Inflammatory macrophage treated with lipopolysaccharide for 1 hour (primary cell): ENCODE measurements at places on chromosomes 1 and 21.

DNA sequence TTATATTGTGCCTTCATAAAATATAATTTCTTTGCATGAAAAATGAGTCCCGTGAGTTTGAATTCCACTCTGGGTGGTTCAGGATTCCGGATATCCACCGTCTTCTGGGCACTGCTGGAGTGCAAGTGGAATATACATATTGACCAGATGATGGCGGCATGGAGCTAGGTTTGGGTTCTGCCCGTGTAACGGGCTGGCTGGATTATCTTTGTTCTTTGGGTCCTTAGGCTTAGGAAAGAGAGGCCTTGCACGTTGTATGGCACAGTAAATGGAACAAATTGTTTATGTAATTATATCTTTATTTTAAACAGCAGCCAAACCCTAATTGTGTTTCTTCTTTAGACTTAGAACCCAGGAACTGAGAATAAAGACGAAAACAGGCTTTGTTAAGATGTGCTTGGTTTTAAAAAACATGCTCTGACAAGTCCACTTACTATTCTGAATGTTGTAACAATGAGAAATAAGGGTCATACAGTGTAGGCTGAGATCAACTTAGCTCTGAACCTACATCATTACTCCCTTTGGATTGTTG, 13.5 kb upstream of the ACBD6 start:
- peak; percentile 40 for DNase-seq

GRCh38 chr21:41466024-41466820, 40.2 kb downstream of the MX1 start:
- DNase-seq = no peak

DNA sequence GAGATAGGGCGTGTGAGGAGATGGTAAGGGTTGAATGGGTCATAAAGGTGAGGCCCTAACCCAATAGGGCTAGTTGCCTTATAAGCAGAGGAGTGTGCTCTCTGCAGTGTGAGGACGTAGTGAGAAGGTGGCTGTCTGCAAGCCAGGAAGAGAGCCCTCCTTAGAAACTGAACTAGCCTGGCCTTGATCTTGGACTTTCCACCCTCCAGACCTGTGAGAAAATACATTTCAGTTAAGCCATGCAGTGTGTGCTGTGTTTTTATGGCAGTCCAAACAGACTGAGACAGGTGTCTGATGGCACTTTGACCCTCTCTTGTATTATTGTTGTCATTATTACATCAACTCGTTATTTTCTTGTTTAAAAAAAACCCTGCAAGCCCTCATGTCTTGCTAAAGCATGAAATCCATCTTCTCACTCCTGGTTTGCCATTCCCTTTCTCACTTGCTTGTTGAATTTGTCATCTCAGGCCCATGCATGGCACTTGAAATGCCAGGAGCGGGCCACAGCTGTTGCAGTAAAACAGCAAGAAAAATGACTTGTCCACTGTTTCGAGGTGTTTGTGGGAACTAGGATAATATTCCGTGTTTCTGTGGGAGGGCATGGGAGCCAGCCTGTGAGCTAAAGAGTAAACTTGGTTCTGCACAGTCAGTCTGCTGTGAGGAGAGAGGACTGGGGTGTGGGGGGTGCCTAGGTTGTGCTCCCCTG, 78.6 kb downstream of the STUM start:
- DNase-seq = peak; percentile 35

DNA sequence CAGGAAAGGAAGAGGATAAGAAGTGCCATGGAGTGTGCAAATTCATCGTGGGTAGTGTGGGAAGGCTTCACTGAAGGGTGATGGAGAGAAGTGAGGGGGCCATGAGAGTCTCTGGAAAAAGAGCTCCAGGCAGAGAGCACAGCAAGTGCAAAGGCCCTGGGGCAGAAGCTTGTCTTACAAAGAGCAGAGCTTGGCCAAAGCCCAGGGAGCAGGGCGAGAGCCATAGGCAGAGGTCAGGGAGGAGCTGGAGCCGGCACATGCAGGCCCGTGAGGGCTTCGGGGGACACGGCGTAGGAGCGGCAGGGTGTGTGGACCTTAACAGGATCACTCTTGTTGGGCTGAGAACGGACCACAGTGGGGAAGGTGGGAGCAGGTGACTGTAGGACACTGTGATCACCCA, 83.7 kb upstream of the EDN2 start:
- DNase-seq = no peak

DNA sequence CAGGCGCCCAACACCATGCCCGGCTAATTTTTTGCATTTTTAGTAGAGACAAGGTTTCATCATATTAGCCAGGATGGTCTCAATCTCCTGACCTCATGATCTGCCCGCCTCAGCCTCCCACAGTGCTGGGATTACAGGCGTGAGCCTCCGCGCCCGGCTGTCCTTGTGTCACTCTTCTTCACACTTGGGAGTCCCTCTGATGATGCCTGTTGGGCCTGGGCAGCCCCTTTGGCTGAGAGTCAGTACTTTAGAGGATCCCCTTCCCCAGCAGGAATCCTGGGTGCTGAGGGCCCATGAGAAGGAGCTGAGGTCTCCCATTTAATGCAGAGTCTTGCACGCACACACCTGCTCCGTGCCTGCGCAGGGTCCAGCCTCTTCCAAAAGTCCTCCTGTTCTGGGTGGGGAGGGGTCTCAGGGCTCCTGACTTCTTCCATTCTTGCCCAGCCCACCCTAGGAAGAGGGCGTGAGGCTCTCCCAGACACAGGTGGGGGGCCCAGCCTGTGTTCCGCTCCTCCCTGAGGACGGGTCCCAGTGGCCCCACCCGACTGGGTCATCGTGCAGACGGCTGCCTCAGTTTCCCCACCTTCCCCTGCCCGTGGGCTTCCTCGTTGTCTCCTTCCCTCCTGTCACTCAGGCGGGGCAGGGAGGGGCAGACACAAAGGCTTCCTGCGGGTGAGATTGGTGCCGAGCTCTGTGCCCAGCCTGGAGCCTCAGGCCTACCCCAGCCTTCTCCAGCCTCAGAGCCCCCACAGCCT, 3.9 kb downstream of the TTLL10 start:
- no peak for DNase-seq

DNA sequence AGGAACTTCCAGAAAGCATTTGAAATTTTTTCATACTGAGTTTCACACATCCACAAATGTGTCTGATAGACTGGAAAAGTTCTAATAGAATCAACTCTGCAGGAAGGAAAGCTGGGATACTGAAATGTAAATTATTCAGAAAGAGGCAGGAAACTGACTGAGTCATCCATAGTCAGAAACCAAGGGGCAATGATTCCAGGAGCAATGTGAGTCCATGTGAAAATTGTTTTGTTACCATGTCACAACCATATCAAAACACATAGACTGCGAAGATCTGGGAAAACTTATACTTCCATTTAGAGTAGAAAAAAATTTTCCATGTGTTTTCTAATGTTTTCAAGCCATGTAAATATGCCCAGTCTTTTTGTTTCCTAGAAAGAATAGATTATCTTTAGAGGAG, 142.3 kb upstream of the TMPRSS15 start:
- no peak for DNase-seq

DNA sequence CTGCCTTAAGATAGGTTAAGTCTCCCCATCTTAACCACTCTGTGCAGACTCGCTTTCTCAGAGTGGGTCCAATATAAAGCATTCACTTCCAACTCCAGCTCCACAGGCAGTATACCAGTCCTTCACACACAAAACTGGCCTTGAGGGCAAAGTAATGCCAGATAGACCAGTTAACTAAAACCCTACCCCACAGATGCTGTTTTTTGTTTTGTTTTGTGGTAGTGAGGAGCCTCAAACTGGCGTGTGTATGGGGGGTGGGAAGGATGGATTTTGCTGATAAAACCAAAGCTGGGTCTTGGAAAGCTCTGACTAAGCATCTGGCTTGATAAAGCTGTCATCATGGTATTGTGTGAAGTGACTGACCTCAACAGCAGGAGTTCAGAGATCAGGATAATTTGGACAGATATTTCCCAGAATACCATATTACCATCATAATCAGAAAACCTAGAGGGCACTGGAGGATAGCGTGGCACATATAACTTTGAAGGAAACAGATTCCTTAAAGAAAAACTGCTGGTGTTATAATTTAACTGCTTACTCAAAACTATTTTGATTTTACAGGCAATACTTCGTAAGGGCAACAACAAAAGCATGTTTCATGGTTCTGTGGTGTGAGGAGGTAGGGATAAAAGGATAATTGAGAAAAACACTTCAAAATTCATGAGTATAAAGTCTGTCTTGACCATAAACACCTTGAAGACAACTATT, 29.6 kb upstream of the CPLANE2 start:
- no peak for DNase-seq

GRCh38 chr1:63794939-63795378, 21.1 kb downstream of the ROR1 start:
- DNase-seq = no peak

- no peak for DNase-seq
Observed at GRCh38 chr1:46532095-46532494, 19.4 kb downstream of the KNCN start.

DNA sequence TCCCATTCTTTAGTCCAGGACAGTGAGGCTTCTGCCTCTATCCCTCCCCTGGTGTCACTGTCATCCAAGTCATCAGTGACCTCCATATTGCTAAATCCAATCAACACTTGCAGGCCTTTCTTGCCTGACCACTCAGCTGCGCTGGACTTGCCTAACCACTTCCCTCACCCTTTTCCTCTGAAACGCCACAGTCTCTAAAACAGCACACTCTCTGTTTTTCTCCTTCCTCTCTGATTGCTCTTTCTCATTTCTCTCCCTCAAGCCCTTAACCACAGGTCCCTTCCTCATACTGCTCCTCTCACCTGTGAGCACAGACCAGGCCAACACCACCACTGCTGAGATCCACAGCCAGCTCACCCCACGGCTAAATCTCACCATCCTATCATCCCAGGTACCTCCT, 17.5 kb downstream of the TAL1 start:
- no peak for DNase-seq

DNA sequence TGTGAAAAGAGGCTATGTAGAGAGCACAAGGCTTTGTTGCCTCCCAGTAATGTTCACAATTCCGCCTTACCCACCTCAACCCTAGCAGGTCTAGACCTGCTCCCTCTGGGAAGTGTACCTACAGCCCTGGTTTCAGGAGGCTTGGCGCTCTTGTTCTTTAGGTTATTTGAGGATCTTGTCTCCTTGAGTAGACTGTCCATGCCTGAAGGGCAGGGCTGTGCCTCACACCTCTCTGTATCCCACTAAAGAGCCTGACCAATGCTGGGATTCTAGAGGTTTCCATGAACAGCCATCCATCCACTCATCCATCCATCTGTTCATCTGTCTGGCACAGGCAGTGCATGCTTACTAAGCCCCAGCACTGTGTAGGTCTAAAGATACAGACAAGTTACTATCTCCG, 1.0 kb downstream of the RAB7B start:
- no peak for DNase-seq

GRCh38 chr1:34984435-34984792, 733 bp downstream of the TMEM35B start:
- no peak for DNase-seq

DNA sequence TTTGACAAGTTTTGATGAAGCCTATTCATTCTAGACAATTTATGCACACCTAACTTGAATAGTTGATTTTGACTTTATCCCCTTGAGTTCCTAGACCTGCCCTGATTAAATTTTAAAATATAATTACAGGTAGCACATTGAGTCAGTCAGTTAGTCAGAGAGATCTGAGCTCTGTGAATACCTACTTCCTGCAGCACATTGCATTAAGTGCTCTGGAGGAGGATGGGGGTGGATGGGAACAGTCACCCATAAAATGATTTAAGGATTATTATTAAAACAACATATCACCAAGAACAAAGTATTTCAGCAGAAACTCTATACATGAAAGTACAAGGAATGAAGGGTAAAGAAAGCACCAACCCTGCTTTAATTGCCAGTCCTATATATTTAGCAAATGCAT, 11.8 kb upstream of the RPF1 start:
- DNase-seq = no peak

- peak; percentile 39 for DNase-seq
Observed at GRCh38 chr1:54125386-54126070, 27.3 kb downstream of the CDCP2 start.

DNA sequence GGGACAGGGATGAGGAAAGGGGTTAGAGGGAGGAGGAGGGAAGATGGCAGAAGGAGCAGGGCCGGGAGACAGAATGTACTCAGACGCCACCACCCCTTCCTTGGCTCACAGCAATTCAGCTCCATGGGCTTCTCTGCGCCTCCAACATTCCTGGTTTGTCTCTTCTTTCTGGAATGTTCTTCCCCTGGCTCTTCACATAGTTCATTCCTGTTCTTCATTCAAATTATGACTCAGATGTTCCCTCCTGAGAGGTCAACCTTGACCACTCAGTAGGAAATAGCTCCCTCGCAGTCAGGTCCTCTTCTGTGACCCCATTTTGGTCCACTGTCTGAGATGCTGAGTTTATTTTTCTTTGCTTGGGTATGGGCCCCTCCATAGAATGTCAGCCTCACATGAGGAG, 203.2 kb downstream of the C1orf94 start:
- DNase-seq = no peak

DNA sequence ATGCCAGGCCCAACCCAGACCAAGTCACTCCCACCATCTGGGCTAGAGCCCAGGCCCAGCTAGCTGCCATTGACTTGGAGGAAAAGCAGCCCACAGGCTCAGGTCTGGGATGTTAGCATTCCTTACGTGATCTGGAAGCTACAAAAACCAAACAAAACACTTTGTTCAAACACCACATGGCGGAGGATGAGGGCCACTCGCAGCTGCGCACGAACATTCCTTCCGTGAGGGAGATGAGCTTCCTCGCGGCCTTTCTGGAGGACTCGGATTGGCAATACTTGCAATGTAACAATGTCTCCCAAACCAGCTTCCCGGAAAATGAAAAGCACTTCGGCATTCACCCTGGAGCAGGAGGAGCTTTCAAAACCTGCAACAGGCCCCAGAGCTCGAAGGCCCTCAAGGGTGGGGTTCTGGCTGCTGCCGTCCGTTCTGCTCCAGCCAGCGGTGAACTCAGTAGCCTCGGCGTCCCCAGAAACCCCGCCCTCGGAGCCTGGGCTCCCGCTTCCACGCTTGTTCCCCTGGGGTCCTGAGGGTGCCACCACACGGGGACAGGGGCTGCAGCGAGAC, 40.5 kb downstream of the COL6A1 start:
- no peak for DNase-seq

DNA sequence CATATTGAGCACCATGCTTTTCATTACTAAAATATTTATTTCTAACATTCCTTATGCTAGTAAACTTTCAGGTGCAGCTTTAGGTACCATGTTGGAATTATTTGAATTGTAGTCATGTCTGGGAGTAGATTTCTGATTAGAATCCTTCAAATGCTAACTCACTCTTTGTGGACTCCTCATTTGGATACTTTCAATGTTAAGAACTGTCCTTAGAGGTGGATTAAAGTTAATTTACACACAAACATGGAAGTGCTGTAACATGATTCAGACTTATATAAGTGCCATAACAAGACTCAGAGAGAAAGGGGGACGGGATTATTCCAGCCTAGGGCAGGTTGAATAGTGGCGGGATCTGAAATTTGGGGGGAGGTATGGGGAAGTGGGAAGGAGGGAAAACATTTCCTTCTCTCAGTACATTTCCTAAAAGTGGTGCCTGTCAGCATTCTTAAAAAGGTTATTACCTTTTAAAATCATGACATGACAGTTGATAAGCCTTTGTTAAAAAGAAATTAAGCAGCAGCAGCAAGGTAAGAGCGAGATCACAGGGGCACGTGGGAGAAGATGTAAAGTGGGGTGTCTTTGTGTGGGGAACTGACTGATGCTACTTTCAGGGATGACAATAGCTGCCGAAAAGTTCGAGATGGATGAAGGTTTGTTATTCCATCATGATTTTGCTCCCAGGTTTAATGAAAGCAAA, 44.4 kb downstream of the HHAT start:
- DNase-seq = no peak

GRCh38 chr1:12052008-12052573, 11.0 kb upstream of the TNFRSF8 start:
- DNase-seq = peak; percentile 24

GRCh38 chr1:222552882-222553281, 5.0 kb upstream of the HHIPL2 start:
- no peak for DNase-seq
